ENCODE measurements at places on chromosomes 2 and 18. TPM values are rescaled to one million over a fixed set of nuclear protein-coding genes. Genes with fewer than 3 reads are reported as not detected.

- H3K27ac ChIP-seq = peak overlapping the region; percentile 31
- H3K4me3 ChIP-seq = peak overlapping the region; percentile 76
- peak; percentile 41 for DNase-seq
- no peaks in the 10 kb centered on the region for H3K36me3 ChIP-seq
- H3K4me1 ChIP-seq = peaks cover 22% of the 10 kb centered on the region
Measured at GRCh38 chr2:179265082-179265510, 464 bp upstream of the SESTD1 start.

DNA sequence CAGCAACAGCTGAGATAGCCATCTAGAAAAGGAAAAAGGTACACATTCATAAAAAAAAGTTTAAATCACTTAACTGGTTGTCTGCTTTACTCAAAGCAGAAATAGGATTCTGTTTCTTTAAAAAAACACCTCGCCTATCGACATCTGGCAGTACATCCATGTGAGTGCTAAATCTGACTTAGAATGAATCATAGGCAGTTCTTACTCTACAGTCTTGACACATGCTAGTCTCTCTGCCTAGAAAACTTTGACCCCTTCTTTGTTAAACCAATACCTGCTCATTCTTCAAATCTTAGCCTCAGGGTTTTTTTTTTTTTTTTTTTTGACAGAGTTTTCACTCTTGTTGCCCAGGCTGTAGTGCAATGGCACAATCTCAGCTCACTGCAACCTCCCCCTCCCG is 37.1 kb upstream of the GPR75 start:
- peaks cover 27% of the 10 kb centered on the region for H3K36me3 ChIP-seq
- no peaks in the 10 kb centered on the region for H3K4me1 ChIP-seq
- H3K4me3 ChIP-seq = no peak overlapping the region
- DNase-seq = no peak
- no peaks in the 10 kb centered on the region for H3K27me3 ChIP-seq
- H3K27ac ChIP-seq = no peak overlapping the region

GRCh38 chr2:182355815-182356214 is 71.0 kb downstream of the PDE1A start:
- no peak for DNase-seq
- no peak overlapping the region for H3K27ac ChIP-seq
- no peaks in the 10 kb centered on the region for H3K4me1 ChIP-seq
- no peaks in the 10 kb centered on the region for H3K27me3 ChIP-seq
- H3K4me3 ChIP-seq = no peak overlapping the region

GRCh38 chr18:48605408-48605845 is 66.6 kb downstream of the CTIF start:
- H3K27ac ChIP-seq = no peak overlapping the region
- no peaks in the 10 kb centered on the region for H3K36me3 ChIP-seq
- peak; percentile 48 for DNase-seq
- H3K27me3 ChIP-seq = no peaks in the 10 kb centered on the region
- H3K4me3 ChIP-seq = no peak overlapping the region

- H3K27me3 ChIP-seq = no peaks in the 10 kb centered on the region
- no peak overlapping the region for H3K27ac ChIP-seq
- no peak overlapping the region for H3K4me3 ChIP-seq
- no peaks in the 10 kb centered on the region for H3K4me1 ChIP-seq
- no peaks in the 10 kb centered on the region for H3K36me3 ChIP-seq
- no peak for DNase-seq
Measured at GRCh38 chr2:214843823-214844222, 34.3 kb upstream of the BARD1 start.

GRCh38 chr2:191355170-191355758 is 110.1 kb downstream of the MYO1B start:
- H3K4me1 ChIP-seq = peaks cover 7% of the 10 kb centered on the region
- no peak for DNase-seq
- no peak overlapping the region for H3K27ac ChIP-seq
- H3K36me3 ChIP-seq = no peaks in the 10 kb centered on the region

DNA sequence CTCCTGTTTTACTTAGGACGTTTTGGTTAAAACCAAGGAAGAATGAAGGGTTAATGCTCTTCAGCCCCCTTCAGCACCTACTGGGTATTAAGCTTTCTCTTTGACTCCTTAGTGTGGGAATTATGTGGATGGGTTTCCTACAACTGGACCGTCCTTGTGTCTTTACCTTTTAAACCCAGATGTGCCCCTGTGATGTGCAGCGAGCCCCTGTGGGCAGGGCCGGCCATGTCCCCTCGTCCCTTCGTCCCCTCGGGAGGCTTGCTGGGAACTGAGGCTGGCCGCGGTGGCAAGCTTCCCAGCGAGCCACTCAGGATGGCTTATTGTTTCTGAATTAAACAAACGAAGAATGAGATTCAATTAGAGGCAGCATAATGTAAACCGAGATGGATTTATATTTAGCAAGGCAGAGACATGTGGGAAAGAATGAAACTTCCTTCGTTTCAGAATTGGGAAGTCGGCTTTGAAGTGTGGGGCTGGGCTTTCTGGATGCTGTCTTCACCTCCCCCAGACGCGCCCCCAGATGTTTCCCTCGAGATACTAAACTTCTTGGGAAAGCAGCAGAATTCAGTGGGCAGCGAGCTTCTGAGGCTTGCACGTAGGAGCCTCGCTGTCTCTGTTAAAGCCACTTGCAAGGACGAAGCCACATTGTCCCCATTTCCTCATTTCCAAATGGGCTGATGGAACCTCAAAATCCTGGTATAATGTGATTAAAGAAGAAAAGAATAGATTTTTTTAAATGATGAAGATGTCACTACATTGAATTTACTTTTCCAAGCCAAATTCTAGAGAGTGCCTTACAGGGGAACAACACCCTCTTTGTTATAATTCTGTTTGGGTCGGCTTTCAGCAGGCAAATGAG is 146.0 kb downstream of the VAPA start:
- peaks cover 47% of the 10 kb centered on the region for H3K4me1 ChIP-seq
- no peak overlapping the region for H3K27ac ChIP-seq
- H3K27me3 ChIP-seq = no peaks in the 10 kb centered on the region
- DNase-seq = no peak

DNA sequence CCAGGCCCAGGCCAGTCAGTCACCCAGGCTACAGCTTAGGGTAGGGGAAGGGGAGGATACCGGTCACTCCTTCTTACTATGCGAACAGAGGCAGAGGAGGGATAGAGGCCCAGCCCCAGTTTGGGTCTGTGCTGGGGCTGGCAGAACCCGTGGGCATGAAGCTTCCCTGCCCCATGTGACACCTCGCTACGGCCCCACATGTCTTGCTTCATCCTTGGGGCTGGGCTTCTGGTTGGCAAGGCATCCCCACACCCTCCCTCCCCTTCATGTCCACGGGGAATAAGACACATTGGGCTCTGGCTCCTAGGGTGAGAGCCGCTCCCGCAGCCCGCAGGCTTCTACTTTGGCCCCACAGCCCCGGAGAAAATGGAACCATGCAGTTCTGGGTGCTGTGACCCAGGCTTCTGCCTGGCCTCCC is 32.4 kb downstream of the HS1BP3 start:
- no peaks in the 10 kb centered on the region for H3K36me3 ChIP-seq

DNA sequence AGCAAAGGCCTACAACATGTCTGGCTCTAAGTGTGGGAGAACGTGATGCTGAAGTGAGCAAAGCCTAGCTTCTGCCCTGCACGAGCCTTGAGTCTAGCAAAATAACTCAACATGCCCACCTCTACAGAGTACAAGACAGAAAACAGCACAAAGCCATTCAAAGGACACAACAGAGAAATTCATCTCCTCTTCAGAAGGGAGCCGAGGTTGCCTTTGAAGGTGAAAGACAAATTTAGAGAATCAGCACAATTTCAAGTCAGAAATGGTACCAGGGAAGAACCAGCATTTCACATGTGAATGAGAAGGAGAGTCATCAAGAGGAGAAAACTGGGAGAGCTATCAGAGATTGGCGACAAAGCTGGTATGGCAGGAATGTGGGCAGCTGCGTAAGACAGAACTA is 21.7 kb upstream of the CYTIP start:
- peaks cover 8% of the 10 kb centered on the region for H3K4me1 ChIP-seq
- peaks cover 2% of the 10 kb centered on the region for H3K27me3 ChIP-seq
- no peak overlapping the region for H3K27ac ChIP-seq
- H3K4me3 ChIP-seq = no peak overlapping the region
- no peaks in the 10 kb centered on the region for H3K36me3 ChIP-seq

GRCh38 chr18:41613003-41613609 is 341.9 kb upstream of the PIK3C3 start:
- H3K4me1 ChIP-seq = no peaks in the 10 kb centered on the region
- H3K27me3 ChIP-seq = no peaks in the 10 kb centered on the region
- no peak overlapping the region for H3K4me3 ChIP-seq
- no peak overlapping the region for H3K27ac ChIP-seq
- no peak for DNase-seq
- H3K36me3 ChIP-seq = no peaks in the 10 kb centered on the region

- peaks cover 3% of the 10 kb centered on the region for H3K4me1 ChIP-seq
- H3K4me3 ChIP-seq = no peak overlapping the region
- H3K27me3 ChIP-seq = no peaks in the 10 kb centered on the region
Measured at GRCh38 chr18:13422541-13423147, 204.1 kb downstream of the LDLRAD4 start.

GRCh38 chr18:5667356-5667755 is 123.6 kb upstream of the EPB41L3 start:
- H3K27ac ChIP-seq = no peak overlapping the region
- no peaks in the 10 kb centered on the region for H3K4me1 ChIP-seq
- no peaks in the 10 kb centered on the region for H3K27me3 ChIP-seq
- H3K36me3 ChIP-seq = no peaks in the 10 kb centered on the region
- no peak overlapping the region for H3K4me3 ChIP-seq

- H3K4me1 ChIP-seq = peaks cover 13% of the 10 kb centered on the region
- no peak for DNase-seq
- H3K4me3 ChIP-seq = no peak overlapping the region
Measured at GRCh38 chr18:58359218-58359617, 269.7 kb downstream of the ALPK2 start.

GRCh38 chr2:151347294-151347693 is 10.1 kb upstream of the TNFAIP6 start:
- DNase-seq = no peak
- peaks cover 18% of the 10 kb centered on the region for H3K4me1 ChIP-seq
- no peak overlapping the region for H3K4me3 ChIP-seq
- no peaks in the 10 kb centered on the region for H3K27me3 ChIP-seq
- H3K27ac ChIP-seq = no peak overlapping the region

DNA sequence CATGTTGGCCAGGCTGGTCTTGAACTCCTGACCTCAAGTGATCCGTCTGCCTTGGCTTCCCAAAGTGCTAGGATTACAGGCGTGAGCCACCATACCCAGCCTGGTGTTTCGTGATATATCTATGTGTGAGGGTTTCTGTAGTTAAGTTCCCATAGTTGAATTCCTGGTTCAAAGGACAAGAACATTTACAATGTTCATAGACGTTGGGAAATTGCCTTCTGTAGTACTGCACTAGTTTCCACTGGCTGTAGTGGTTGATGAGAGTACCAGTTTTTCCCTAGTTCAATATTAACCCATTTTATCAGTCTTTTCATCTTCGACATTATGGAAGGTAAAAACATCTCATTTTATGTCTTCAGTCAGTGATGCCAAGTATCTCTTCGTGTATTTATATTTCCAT is 171.0 kb downstream of the NEDD4L start:
- no peak overlapping the region for H3K27ac ChIP-seq
- H3K4me1 ChIP-seq = peaks cover 23% of the 10 kb centered on the region
- no peak overlapping the region for H3K4me3 ChIP-seq
- no peaks in the 10 kb centered on the region for H3K27me3 ChIP-seq
- no peaks in the 10 kb centered on the region for H3K36me3 ChIP-seq
- no peak for DNase-seq

DNA sequence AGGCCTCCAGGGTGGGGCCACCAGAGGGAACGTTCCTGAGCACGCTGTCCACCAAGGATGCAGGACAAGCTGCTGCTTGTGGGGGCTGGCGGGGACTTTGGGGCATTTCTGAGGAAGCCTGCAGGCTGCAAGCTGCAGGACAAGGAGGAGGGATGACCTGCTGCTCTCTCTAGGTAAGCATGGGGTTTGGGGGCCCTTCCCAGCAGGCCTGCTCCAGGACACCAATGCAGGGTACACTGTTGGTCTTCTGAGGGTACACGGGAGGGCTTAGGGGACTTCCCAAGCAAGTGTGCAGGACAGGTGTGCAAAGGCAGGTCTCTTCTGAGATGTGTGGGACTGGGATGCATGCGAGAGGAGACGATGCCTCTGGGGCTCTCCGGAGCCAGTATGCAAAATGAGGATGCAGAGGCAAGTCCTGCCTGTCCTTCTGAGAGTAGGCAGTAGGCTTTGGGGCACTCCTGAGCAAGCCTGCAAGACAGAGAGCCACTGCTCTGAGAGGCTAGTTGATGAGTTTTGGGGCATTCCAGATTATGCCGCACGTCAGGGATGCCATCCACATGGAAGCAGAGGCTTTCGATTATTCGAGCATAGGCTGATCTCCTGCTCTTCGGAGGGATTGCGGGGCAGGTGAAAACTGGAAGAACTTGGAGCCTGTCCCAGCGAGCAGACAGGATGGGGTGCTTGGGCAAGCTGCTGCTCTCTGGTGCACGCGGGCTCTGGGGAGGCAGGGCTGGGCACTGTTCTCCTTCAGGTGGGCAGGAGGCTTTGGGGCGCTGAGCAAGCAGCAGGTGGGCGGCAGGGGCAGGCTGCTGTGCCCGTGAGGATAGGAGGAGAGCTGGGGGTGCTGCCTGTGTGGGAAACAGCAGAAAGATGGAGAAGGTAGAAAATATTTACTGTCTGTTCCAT is 44.6 kb downstream of the CNGA3 start:
- no peak overlapping the region for H3K4me3 ChIP-seq
- no peaks in the 10 kb centered on the region for H3K27me3 ChIP-seq
- H3K27ac ChIP-seq = no peak overlapping the region
- H3K36me3 ChIP-seq = no peaks in the 10 kb centered on the region
- H3K4me1 ChIP-seq = peaks cover 17% of the 10 kb centered on the region

GRCh38 chr2:61693744-61694143 is 155.6 kb upstream of the XPO1 start:
- no peak overlapping the region for H3K27ac ChIP-seq
- no peaks in the 10 kb centered on the region for H3K36me3 ChIP-seq
- peaks cover 4% of the 10 kb centered on the region for H3K4me1 ChIP-seq
- DNase-seq = no peak
- H3K27me3 ChIP-seq = no peaks in the 10 kb centered on the region

DNA sequence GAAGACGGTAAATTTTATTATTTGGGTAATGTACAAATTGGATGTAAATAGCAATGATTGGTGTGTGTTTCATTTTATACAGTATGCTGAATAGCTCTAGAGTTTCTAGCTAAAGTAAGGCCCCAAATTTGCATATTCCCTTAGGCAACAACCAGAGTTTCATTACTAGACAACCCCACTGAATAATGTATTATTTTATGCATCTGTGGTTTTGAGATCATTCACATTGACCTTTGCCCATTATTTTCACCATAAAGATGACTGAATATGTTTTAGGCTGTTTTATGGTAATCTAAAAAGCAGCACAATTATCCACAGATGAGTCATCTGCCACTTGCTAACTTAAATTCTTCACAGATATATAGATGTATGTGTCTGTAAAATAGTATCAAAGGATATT is 44.5 kb upstream of the C2orf74 start:
- H3K27ac ChIP-seq = no peak overlapping the region
- no peaks in the 10 kb centered on the region for H3K27me3 ChIP-seq
- DNase-seq = no peak
- H3K4me1 ChIP-seq = no peaks in the 10 kb centered on the region

Gene CYP27A1
- 12.6 TPM for total RNA-seq

Gene ACAA2
- total RNA-seq = 44.9 TPM

Gene GKN1
- total RNA-seq = not detected

Gene PLCD4
- total RNA-seq = 3.1 TPM

Gene PPM1B
- total RNA-seq = 26.0 TPM

Gene GKN2
- total RNA-seq = not detected
